ENCODE measurements at places on chromosomes 2 and 18. TPM values are rescaled to one million over a fixed set of nuclear protein-coding genes. Genes with fewer than 3 reads are reported as not detected.
A peak's percentile ranks its signal among the peaks of the same experiment; 100 is the strongest.

Gene ELOA2
- 0.09 TPM for polyA plus RNA-seq

Gene STPG4
- polyA plus RNA-seq: 0.41 TPM

Gene OSR1
- polyA plus RNA-seq: 6.8 TPM

Gene ONECUT2
- polyA plus RNA-seq: 0.19 TPM

Gene RBM44
- polyA plus RNA-seq: 0.32 TPM

Gene ARMC9
- 30.1 TPM for polyA plus RNA-seq

Gene TBR1
- 0.03 TPM for polyA plus RNA-seq

Gene CFAP53
- 0.68 TPM for polyA plus RNA-seq

Gene CFAP221
- polyA plus RNA-seq: 32.3 TPM

DNA sequence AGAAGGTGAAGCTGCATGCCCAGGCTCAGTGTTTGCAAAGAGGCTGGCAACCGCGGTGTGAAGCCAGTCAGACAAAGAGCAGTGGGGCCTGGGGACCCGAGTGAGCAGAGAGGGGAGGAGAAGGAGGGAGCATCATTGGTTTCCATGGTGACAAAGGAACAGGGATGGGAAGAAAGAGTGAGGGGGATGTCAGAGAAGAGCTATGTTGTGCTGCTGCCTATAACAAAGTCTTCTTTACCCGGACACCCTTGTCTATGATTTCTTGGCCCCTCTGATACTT lies 14.5 kb downstream of the TMEM247 start:
- DNase-seq: no peak

GRCh38 chr18:60656553-60656952 lies 284.0 kb upstream of the MC4R start:
- DNase-seq: no peak

GRCh38 chr18:5175378-5175777 lies 21.7 kb downstream of the AKAIN1 start:
- DNase-seq: no peak

DNA sequence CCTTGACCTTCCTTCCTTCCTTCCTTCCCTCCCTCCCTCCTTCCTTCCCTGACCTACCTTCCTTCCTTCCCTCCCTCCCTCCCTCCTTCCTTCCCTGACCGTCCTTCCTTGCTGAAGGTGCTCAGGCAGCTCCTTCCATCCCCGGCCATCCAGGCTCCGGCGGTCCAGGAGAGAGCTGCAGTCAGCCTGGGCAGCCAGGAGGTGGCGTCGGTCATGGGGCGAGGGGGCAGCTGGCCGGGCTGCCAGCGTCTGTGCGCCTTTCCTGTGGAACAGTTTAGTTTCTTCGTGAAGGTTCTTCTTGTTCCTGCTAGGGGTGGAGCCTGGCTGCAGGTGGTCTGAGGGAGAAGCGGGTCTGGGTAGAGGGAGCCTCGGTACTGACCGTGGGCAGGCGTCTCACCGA lies 15.7 kb downstream of the GPR35 start:
- no peak for DNase-seq

- no peak for DNase-seq
These were observed 3.2 kb upstream of the ENOSF1 start for GRCh38 chr18:715626-716025.

DNA sequence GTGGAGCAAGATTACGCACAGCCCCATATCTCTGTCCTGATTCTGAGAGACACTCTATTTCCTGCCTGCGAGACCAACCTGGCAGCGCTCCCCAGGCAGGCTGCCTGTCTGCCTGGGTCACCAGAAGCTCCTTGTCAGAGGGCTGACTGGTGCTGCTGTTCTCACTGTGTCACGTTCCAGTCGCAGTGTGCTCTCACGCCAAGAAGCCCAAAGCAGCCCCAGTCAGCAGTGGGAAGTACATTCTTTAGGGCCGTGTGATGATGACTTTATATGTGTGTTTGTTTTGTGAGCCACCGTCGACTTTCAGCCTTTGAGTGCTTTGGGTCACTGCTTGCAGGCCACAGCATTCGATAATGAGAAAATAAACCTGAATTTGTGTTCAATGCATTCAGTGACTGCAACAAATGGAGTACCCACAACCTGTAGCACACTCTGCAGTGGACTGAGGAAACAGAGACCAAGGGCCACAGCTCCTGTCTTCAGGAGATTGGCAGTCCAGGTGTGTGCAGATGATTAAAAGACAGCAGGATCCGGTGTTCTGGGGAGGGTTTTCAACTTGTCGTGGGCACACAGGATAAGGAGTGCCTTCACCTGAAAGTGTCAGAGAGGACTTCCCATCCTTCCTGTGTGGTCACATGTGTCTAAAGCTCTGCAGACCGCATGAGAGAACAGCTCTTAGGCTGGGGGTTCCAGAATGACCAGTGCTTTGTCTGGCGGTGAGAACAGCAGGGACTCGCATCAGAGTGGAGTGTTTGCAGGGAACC lies 4.8 kb downstream of the TNFRSF11A start:
- DNase-seq: no peak

DNA sequence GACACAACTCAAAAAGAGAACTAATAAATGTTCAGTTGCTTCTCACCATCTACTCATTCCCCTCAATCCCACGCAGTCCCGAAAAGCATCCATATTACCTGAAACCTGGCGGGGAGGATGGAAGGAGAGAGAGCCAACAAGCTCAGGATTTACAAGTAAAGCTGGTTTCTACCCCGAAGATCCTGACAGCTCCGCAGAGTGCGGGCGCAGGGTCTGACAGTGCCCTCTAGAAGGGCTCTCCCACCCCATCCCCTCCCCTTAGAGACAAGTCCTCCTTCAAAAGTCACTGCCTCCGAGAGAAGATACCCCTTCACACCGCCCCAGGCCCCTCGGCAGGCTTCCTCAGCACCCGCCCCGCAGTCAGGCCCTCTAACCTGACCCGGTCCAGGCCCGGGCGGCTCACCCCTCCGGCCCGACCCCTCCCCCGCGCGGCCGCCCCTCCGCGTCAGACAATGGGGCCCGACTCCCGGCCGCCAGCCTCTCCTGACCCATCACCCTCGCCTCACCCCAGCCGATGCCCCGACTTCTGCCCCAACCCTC lies 550 bp downstream of the RAB1A start:
- peak; percentile 6 for DNase-seq

- no peak for DNase-seq
These were observed 118.7 kb downstream of the CYP26B1 start for GRCh38 chr2:72028996-72029395.

- no peak for DNase-seq
These were observed 676.1 kb upstream of the CELF4 start for GRCh38 chr18:38241736-38242135.

- DNase-seq: no peak
These were observed 383.9 kb downstream of the ARHGAP15 start for GRCh38 chr2:143513081-143513480.

DNA sequence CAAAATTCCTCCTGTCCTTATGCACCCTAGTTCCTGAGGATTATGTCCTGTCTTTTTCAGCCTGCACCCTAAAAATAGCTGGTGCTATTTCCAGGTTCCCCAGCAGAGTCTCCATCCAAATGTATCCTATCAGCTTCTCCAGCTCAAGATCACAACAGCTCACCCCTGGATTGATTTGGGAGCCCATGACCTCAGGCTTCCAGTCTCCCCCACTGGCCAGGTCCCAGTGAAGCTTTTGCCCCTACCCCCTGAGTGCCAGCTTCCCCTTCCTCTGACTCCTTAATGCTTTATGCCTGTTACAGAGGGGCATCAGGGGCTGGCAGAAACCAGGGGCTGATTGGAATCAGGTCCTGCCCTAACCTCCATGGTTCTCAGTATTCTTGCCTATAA lies 76.9 kb upstream of the DAPL1 start:
- no peak for DNase-seq

DNA sequence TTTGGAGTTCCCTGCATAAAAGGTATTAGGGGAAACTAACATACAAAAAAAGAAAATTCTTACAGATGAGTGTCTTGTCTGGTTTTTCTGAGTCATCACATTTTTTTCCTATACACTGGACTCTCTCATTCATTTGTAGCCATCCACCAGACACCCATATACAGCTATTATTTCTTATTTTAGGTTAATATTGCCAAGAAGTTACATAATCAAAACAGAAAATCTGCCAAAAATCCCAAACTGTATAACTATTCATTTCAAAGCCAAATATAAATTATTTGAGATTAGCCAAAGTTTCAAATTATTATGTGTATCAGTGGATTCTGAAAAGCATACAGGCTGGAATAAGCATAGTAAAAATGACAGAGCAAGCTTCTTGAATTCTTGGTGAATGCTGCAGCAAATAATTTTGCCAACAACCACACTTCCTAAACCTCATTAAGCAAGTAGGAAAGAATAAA lies 191.2 kb downstream of the NCKAP5 start:
- no peak for DNase-seq

GRCh38 chr2:60149176-60149575 lies 404.3 kb downstream of the BCL11A start:
- DNase-seq: no peak

- no peak for DNase-seq
These were observed 68.3 kb downstream of the KIAA1328 start for GRCh38 chr18:36897253-36897652.

- no peak for DNase-seq
These were observed 259.1 kb downstream of the STK39 start for GRCh38 chr2:167988296-167988695.

DNA sequence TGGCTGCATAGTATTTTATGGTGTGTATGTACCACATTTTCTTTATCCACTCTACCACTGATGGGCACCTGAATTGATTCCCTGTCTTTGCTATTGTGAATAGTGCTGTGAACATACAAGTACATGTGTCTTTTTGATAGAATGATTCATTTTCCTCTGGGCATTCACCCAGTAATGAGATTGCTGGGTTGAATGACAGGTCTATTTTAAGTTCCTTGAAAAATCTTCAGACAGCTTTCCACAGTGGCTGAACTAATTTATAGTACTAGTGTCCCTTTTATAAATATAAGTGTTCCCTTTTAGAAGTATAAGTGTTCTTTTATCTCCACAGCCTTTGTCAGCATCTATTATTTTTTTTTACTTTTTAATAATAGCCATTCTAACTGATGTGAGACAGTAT lies 303.9 kb upstream of the EPHA4 start:
- DNase-seq: no peak

GRCh38 chr2:183807870-183808269 lies 683.6 kb downstream of the NUP35 start:
- DNase-seq: no peak

DNA sequence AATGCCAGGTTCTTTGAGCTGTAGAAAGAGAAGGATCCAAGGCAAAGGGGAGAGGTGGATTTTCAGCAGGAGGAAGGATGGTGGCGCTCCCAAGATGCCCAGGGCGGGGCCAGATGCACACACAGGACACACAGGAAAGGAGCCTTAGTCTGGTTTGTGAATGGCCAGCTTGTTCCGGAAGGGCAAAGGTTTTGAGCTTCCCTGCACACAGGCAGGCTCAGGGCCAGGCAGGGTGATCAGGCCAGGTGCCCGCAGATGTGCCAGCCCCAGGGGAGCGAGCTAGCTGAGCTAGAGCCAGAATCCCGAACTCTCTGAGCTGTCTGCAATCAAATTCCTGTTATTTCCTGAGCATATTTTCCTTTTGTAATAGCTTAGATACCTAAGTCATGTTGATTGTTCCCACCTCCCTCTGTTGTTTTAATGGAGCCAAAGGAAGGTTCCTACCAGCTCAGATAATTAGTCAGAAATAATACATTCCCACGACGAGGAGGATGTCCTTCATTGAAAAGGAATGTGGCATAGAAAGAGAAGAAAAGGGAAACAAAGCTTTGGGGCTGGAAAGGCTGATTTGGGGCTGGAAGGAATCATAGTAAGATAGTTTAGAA lies 13.7 kb upstream of the OTOF start:
- DNase-seq: no peak

DNA sequence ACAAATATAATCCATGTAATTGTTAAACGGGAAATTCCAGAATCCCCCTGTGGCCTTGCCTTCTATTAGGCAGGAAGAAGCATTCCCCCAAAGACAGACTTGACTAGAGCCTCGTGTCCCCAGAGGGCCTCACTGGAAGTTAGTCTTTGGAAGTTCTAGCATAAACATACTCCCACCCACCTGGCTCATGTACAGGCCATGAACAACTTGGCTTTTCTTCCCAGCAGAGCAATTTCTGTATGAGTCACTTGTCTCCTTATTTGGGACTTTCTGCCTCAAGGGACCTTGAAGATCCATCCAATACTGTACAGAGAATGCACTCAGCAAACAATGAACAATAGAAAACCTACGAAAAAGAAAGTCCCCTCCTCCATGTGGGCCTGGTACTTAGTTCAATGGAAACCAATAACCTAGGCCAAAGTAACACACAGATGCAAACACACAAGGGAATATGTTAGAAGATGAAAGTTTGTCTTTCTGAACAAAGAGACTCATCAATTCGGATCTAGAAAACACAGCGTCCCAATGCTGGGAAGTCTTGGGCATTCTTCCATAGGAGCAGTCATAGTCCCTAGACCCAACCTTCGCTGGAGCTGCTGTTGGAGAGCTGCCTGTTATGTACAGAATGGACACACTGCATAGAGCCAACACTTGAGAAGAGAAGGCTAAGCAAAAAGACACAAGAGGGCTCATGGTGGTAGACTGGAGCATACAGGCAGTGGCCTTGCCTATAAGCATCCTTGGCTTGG lies 303.5 kb downstream of the HRH4 start:
- no peak for DNase-seq

GRCh38 chr2:206328974-206329373 lies 54.5 kb downstream of the ZDBF2 start:
- DNase-seq: no peak
